ENCODE measurements at places on chromosomes 4 and X.
A peak's percentile ranks its signal among the peaks of the same experiment; 100 is the strongest.

GRCh38 chr4:1618438-1618837 lies 65.7 kb downstream of the FAM53A start:
- DNase-seq, result no peak

- DNase-seq, result no peak
Observed at GRCh38 chrX:63735882-63736281, 49.1 kb downstream of the ARHGEF9 start.

GRCh38 chr4:152909901-152910300 lies 26.2 kb upstream of the FHDC1 start:
- no peak for DNase-seq

DNA sequence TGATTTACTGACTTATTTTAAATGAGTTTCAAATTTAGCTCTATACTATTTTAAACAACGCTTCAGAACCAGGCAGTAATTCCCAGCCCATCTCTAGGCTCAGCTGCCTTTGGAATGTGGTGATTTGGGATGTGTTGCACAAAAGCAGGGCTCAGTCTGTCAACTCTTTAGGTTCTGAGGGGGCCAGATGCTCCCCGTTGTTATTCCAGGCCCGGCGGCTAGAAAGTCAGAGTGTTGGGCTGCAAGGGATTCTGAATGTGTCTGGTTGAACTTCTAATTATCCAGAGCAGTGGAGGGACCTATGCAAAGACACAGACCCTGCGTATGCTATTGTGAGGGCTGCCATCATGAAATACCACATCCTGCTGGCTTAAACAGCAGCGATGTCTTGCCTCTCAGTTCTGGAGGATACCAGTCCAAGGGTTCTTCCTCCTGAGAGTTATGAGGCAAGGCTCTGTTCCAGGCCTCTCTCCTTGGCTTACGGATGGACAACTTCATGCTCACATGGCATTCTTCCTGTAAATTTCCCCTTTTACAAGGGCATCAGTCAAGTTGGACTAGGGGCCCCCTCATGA lies 123.2 kb upstream of the TRIM2 start:
- no peak for DNase-seq

- no peak for DNase-seq
Observed at GRCh38 chr4:52658641-52659000, 480 bp downstream of the USP46 start.

GRCh38 chr4:120491481-120491880 lies 424.8 kb upstream of the MAD2L1 start:
- DNase-seq, result no peak

GRCh38 chrX:34866646-34867045 lies 76.0 kb upstream of the FAM47B start:
- DNase-seq, result no peak

GRCh38 chr4:185480016-185480732 lies 8.6 kb upstream of the CCDC110 start:
- DNase-seq, result no peak

DNA sequence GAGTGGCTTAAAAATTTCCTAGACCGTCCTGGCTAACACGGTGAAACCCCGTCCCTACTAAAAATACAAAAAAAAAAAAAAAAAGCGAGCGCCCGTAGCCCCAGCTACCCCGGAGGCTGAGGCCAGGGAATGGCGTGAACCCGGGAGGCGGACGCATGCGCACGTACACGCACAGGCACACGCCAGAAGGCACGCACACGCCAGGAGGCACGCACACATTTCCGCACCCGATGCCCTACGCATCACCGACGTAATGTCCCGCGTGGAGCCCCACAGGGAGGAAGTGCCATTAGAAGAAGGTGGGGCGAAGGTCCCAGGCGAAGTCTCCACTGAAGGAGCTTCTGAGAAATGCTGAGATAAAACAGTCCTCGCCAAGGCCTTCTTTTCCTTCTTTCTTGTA lies 41.4 kb downstream of the NLGN4X start:
- no peak for DNase-seq

GRCh38 chr4:187413564-187414358 lies 581.8 kb upstream of the ZFP42 start:
- no peak for DNase-seq

DNA sequence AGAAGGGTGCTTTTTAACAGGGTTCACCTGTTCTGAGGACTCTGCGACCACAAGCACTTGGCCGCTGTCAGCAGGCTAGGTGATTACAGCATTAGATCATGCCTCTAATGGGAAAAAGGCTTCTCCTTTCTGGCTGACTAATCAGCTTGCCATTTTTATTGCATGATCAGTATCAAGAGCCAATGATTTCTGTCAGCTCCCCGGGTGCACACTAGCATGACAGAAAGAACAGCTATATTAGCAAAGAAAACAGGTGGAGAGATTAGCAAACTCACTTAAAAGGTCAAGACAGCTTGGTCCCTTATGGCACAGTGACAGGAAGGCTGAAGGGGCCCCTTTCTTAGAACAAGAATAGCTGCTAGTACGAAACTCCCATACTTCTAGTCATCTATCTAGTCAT lies 170.0 kb downstream of the SMIM20 start:
- DNase-seq, result no peak

- DNase-seq, result peak; percentile 36
Observed at GRCh38 chr4:186621959-186622553, 66.7 kb upstream of the MTNR1A start.

- DNase-seq, result no peak
Observed at GRCh38 chr4:169030562-169030982, 20.5 kb upstream of the CBR4 start.

DNA sequence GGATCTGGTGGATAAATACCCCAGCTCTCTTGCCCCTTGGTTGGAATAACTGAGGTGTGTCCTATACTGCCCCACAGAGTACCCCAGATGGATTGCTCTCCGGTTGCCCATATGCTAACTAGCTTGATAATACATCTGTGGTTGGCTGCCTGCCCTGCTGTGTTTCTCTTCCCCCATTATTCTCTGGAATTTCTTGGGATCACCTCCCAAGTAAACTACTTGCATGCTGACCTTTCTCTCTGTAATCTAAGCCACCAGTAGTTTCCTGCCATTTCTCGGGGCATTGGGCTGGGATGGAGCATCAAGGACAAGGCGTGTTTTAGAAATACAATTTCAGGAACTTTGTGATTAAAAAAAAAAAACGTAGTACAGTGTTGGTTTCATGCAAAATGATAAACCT lies 25.2 kb downstream of the PPP1R2C start:
- DNase-seq, result no peak

- no peak for DNase-seq
Observed at GRCh38 chr4:1557221-1557597, 126.9 kb downstream of the FAM53A start.

- DNase-seq, result no peak
Observed at GRCh38 chrX:10231461-10231860, 74.7 kb downstream of the CLCN4 start.

- DNase-seq, result no peak
Observed at GRCh38 chr4:41506130-41506529, 31.8 kb upstream of the LIMCH1 start.
